GM13977 (cell line): ENCODE measurements at places on chromosomes 5 and 9.

DNA sequence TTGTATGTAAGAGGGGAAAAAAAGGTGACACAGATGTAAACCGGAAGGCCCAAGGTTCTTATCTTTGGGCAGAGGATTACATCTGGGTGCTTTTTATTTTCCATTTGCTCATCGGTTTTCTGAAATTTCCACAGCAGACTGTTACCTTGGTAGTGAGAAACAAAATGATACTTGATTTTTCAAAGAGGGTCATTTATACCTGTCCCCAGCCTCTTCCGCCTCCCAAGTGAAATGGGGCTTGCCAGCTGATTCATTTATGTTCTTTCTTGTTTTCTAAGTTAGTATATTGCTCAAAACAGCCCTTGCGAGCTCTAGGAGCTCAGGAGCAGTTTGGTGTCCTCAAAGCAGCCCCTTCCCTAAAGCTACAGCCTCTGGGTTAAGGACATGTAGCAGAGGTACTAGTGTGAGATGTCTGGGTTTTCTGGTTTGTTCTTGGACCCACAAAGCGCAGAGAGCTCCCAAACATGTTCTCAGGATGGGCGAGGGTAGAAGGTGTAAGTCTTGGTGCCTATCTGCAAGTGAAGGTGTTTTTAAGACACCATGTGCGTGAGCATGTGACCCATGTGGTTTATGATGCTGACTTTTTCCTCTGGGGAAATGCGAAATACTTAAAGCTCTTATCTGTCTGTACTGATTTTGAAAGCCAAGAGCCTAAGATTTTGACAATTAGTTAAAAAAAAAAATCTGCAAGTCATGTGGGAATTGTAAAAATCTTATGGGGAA is 38.3 kb downstream of the DAPK1 start:
- peak; percentile 42 for DNase-seq

DNA sequence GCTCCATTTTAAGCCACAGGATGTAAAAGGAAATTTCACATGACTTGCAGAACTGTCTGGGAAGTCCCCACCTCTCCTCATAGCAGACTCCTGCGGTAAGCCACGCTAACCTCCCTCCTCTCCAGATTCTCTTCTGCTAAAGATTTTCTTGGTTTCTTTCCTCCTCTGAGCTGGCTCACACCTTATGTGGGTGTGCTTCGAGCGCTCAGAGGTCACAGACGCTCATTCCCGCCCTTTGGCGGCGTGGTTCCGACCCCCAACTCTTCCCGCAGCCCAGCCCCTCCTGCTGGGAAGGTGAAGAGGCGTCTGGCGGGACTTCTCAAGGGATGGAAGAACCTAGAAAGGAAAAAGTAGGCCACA is 32.9 kb upstream of the CDK20 start:
- DNase-seq = peak; percentile 59

- DNase-seq = no peak
Measured at GRCh38 chr5:127412698-127413097, 104.7 kb upstream of the PRRC1 start.

GRCh38 chr9:126965077-126965476 is 50.5 kb downstream of the RALGPS1 start:
- DNase-seq = no peak

GRCh38 chr5:171715551-171715950 is 70.1 kb upstream of the SMIM23 start:
- no peak for DNase-seq

DNA sequence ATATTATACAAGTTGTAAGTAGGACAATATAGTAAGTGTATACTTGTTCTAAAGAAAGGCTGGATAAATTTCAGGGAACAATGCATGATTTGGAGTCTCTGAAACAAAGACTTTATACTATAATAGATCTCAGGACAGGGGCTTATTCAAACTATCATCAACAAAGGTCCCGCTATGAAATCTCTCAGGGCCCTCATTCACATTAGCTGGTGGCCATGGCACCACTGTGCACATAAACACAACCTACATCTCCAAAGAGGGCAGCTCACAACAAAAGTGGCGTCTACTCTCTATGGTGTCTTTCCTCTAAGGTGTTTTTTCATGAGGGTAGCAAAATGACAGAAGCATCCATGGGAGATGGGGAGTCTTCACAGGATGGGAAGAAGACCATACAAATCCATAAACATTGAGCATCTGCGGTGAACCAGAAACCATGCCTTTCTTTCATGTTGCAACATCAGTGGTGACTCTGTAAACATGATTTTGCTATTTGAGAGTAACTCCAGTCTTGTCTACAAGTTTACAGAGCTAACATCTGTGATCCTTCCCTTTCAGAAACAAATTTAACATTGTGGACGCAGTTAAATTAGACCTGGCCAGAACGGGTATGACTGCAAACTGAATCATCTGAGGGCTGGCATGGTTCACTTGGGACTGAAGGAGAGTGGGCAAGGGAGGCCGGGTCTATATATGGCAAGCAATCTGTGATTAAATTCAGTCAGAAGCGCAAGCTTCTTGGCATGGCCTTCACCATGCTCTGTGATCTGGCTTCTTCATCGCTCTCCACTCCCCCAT is 5.5 kb downstream of the TTLL11 start:
- DNase-seq = no peak

GRCh38 chr5:132850066-132850465 is 16.2 kb downstream of the GDF9 start:
- DNase-seq = no peak

- no peak for DNase-seq
Measured at GRCh38 chr5:141403387-141403786, 809 bp downstream of the PCDHGA9 start.

DNA sequence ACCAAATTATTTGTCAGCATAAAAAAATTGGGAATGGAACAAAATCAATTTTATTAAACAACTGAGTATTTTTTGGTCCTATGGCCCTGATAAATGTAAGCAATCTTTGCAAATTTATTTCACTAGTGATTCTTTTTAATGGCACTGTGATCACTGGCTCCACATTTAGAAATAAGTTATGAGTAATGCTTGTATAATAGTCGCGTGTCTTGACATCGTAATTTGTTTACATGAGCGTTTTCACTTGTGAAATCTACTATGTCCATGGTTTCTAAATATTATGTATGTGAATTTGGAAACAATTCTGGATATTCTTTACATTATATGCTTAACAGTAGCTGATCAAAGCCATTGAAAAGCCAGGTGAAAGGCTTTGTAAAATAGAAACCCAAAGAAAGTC is 817.5 kb downstream of the EFNA5 start:
- DNase-seq = no peak

- no peak for DNase-seq
Measured at GRCh38 chr5:93598091-93599000, 15.3 kb downstream of the NR2F1 start.

- no peak for DNase-seq
Measured at GRCh38 chr9:118108971-118109370, 404.8 kb downstream of the TLR4 start.

GRCh38 chr9:115999498-115999897 is 154.1 kb upstream of the PAPPA start:
- no peak for DNase-seq

GRCh38 chr5:154346427-154346826 is 99.4 kb upstream of the SAP30L start:
- DNase-seq = no peak

DNA sequence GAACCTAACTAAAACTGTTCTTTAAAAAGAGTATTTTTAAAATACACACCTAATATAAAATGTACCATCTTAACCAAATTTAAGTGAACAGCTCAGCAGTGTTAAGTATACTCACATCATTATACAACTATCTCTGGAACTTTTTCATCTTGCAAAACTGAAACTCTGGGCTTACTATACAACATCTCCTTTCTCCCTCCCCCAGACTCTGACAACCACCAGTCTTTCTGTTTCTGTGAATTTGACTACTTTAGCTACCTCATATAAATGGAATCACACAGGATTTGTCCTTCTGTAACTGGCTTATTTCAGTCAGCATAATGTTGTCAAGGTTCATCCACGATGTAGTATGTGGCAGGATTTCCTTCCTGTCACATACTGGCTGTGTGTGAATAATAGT is 93.5 kb downstream of the FOXD1 start:
- no peak for DNase-seq

DNA sequence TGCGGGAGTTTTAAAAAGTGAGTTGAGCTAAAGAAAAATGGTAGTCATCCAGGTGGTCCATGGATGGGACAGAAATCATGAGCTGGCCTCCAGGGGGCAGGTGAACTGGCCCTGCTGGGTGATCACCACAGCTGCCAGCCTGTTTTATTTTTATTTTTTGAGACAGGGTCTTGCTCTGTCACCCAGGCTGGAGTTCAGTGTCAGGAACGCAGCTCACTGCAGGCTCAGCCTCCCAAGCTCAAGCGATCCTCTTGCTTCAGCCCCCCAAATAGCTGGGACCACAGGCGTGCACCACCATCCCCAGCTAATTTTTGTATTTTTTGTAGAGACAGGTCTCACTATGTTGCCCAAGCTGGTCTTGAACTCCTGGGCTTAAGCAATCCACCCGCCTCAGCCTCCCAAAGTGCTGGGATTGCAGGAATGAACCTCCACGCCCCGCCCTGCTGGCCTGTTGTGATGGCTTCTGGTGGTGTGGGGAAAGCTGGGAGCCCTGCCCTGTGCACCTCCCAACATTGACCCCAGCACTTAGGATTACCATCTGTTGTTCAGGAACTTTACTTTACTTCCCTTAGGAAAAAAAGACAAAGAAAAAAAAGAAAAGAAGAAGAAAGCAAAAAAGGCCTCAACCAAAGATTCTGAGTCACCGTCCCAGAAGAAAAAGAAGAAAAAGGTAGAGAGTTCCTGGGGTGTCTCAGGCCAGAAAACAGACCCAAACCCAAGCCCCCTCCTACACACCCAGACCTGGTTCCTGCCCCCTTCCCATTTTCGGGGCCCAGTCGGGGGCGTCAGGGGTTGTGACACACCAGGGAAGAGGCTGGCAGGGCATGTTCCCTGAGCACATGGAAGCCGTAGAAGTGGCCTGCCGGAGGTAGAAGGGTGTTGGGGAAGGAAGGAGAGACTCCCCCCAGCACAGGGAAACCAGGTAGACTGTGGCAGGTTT is 14.7 kb downstream of the CD74 start:
- DNase-seq = no peak

DNA sequence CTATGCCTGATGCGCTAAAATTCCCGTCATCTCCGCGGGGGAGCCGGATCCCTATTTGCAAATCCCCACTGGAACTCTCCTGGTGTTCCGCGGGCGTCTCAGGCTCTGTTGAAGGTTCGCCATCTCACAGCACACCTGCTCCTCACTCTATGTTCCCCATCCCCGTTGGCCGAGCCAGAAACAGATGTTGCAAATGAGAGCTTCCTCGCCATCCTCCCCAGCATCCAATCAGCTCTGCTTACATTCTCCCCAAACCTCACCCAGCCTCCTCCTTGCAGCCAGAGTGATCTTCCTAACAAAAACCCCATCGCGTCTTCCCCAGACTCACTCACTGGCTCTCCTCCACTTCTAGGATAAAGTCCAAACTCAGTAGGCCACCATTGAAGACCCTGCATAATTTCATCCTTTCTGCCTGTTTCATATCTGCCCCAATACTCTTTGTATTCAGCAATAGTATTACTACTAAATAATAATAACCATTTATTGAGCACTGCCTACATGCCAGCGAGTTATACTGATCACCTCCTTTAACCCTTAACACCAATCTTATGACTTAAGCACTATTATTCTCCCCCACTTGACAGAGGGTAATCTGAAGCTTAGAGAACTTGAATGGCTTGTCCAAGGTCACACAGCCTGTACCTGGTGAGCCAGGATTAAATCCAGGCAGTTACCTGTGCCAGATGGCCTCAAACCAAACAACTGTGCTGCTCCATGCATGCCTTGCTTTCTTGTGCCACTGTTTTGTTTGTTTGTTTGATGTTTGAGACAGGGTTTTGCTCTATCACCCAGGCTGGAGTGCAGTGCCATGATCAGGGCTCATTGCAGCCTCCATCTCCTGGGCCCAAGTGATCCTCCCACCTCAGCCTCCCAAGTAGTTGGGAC is 14.0 kb downstream of the AQP7 start:
- DNase-seq = no peak

DNA sequence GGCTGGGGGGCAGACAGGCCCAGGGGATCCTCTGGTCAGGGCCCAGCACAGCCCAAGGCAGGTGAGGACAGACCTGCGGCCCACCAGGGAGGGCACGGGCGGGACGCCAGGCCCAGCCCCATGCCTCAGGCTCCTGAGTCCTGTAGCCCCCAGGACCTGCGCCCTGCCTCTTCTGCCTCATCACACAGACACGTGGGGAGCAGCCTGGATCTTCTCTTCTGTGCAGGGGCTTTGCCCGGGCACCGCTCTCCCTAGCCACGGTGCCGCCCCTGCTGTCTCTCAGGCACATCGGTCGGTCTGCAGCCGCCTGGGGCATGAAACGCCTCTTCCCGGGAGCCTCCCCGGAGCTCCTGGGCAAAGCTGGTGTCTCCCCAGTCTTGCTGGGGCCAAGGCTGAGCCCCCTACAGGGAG is 40.2 kb upstream of the EGFL7 start:
- no peak for DNase-seq

- no peak for DNase-seq
Measured at GRCh38 chr5:68225188-68225910, 9.8 kb downstream of the PIK3R1 start.

DNA sequence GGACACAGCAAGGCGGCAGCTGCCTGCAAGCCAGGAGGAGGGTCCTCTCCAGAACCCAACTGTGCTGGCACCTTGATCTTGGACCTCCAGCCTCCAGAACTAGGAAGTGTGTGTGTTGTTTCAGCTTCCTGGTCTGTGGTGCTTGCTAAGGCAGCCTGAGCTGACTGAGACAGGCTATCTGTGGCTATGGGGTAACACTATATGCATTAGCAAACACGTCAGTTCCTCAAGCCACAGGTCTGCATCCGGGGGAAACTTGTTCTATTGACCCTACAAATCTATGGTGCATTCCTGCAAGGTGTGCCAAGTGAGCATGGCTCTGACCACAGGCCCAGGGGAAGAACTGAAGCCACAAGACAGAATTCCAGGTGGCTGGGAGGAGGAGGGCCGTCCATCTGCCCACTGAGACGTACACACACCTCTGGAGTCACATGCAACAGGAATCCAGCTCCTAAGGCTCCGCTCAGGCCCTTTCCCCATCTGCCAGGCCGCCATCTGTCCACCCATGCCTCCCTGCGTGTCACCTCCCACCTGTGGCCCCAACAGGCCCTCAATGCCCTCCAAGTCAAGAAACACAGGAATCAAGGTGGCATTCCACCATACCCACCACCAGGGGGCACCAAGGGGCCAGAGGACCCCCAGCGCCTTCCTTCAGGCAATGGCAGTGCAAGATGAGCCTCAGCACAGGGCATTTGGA is 174.9 kb downstream of the ROR2 start:
- DNase-seq = peak; percentile 81

- no peak for DNase-seq
Measured at GRCh38 chr9:12766357-12766756, 8.5 kb upstream of the LURAP1L start.
